ENCODE measurements at places on chromosomes 5 and 9.
A peak's percentile ranks its signal among the peaks of the same experiment; 100 is the strongest.

DNA sequence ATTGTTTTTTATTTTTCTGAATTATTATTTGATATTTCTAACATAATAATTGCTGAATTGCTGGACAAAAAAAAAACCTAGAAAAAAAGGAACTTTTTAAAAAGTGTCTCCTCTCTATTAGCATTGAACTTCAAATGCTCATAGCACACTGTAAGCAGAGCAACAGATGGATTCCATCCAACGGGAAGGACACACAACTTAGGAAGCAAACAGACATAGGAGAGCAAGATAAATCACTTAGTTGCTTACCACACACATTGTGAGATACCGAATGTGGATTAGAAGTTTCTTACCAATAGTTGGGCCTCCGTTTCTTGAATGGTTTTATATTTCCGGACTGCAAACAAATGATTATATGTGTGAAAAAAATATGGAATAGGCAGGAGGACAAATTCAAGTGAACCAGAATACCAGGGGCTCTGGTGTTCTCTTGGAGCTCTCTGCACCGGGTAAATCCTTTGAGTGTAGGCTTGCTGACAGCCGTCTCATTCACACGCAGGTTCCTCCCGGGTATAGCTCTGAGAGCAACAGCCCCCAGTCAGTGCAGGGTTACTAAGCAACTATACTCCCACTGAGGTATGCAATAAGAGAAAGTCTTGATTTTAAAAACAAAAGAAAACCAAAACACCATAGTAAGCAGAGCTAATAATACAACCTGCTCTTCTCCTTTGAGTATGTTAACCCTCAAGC lies 217.6 kb downstream of the TMEM167A start:
- no peak for DNase-seq

DNA sequence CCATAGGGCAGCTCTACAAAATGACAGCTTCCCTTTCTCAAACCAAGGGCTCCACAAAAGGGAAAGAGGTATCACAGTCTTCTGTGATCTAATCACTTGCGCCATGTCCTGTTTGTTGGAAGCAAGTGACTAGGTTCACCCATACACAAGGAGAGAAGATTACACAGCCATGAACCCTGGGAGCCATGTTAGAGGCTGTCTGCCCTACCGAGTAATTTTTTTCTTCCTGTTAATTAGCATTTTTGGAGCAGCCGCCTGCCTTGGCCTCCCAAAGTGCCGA lies 33.2 kb upstream of the GOLPH3 start:
- no peak for DNase-seq

DNA sequence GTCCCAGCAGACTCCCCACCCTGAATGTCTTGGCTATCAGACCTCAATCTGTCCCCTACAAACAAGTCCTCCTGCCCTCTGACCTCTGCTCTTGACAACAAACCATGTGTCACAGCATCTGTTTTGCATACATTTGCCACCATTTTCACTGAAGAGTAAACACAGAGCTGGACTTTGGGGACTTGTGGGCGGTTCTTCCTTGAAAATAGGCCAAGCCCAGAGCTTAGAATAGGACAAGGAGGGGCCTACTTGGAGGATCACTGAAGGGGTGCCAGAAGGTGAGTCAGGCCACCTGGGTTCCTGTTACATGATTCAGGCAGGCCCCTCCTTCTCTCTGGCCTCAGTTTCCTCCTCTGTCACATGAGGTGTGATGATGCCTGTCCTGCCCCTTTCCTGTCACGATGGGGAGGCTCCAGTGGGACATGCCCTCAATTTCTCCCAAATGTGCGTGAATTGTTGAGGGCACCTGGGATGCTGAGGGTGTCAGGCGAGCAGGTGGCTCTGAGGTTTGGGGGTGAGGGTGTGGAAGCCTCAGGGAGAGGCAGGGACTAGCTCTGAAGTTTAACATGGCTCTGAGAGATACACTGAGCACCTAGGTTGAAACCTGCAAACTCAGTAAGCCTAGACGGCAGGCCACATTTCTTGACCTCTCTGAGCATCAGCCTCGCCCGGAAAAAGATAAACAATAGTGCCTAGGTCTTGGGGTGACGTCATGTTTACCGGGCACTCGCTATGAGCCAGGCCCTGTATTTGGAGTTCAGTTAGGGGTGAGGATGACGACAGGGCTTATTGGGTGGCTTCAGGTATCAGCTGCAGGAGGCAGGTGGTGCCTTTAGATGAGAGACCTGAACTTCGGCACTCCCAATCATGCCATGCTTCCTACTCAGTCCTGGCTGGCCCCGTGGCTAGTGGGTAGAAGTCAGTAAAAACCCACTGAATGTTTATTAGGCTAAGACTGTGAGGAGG lies 107.6 kb upstream of the PITX1 start:
- peak; percentile 69 for DNase-seq

- DNase-seq: no peak
Measured at GRCh38 chr5:15363601-15364000, 136.4 kb upstream of the FBXL7 start.

DNA sequence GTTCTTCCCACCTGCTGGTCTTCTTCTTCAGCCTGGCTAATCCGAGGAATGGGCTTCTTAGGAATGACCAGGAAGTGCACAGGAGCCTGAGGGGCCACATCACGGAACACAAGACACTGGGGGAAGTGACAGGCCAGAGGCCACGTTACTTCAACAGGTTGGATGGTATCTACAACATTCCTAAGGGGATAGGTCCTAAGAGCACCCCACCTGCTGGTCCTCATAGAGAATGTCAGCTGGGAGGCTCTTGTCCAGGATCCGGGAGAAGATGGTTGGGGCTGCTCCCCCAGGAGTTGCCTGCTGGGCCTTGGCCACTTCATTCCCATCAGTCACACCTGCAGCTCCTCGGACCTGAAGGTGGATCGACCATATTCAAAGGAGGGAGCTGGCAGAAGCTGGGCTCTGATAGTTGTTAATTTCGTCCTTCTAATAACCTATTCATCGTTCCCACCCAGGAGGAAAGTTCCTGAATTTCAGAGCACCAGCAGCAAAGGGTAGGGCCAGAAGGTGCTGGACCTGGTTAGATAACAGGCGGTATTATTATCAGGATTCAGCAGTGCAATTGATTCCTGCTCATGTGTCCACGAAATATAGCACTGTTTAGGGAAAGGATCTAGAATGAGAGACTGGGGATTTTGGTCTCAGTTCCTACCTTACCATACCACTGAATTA lies 1.3 kb downstream of the HINT2 start:
- no peak for DNase-seq
